ENCODE measurements at places on chromosomes 6 and 20.

DNA sequence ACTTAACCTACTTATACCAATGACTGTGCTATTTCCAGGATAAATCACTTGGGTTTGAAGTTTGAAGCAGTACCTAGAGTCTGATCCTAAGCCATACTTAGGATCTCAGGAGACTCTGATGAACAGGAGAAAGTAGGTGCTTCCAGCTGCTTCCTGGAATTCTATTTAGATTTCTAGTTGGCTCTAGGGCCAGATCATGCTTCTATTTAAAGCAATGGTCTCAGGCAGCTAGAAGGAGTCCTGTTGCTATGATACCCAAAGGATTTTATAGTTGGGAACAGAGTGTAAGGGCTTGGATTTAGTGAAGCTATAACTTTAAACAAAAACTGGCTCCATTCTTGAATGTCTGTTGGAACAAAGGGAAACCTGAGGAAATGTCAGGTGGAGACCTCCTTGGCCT, 52.4 kb upstream of the TINAG start:
- H3K27me3 ChIP-seq: no peaks in the 10 kb centered on the region
- H3K4me3 ChIP-seq: no peak overlapping the region
- H3K27ac ChIP-seq: no peak overlapping the region
- H3K4me1 ChIP-seq: no peaks in the 10 kb centered on the region
- H3K36me3 ChIP-seq: no peaks in the 10 kb centered on the region

GRCh38 chr20:60192326-60192725, 234.1 kb downstream of the CDH26 start:
- H3K4me1 ChIP-seq: no peaks in the 10 kb centered on the region
- DNase-seq: no peak
- H3K27me3 ChIP-seq: no peaks in the 10 kb centered on the region
- no peak overlapping the region for H3K4me3 ChIP-seq
- H3K36me3 ChIP-seq: no peaks in the 10 kb centered on the region

- no peaks in the 10 kb centered on the region for H3K27me3 ChIP-seq
- H3K4me3 ChIP-seq: no peak overlapping the region
- H3K36me3 ChIP-seq: no peaks in the 10 kb centered on the region
Measured at GRCh38 chr6:51398064-51398705, 579.5 kb downstream of the TFAP2B start.

- no peaks in the 10 kb centered on the region for H3K36me3 ChIP-seq
- peaks cover 9% of the 10 kb centered on the region for H3K27me3 ChIP-seq
- DNase-seq: no peak
- H3K4me3 ChIP-seq: no peak overlapping the region
Measured at GRCh38 chr6:40855168-40855880, 183.7 kb downstream of the UNC5CL start.

GRCh38 chr20:51540580-51540979, 1.9 kb downstream of the NFATC2 start:
- peak overlapping the region; percentile 97 for H3K27ac ChIP-seq
- peaks cover 12% of the 10 kb centered on the region for H3K27me3 ChIP-seq
- H3K4me1 ChIP-seq: peaks cover 59% of the 10 kb centered on the region
- peak overlapping the region; percentile 98 for H3K4me3 ChIP-seq
- DNase-seq: no peak

DNA sequence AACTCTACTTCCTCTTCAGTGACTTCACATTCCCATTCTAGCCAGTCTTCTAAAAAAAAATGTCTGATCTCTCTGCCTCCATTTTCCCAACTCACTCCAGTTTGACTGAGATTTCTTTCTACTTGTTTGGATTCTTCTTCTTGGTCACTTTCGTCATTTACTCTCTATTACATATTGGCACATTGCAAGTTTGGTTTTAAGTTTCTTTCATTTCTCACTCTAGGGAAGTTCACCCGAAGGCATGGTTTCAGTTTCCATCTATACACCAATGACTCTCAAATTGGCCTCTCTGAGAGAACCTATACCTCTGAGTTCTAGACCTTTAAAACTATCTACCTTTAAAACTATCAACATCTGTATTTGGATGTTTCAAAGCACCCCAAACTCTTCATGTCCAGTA, 51.3 kb downstream of the CD109 start:
- peaks cover 6% of the 10 kb centered on the region for H3K4me1 ChIP-seq
- peak; percentile 9 for DNase-seq
- peaks cover 4% of the 10 kb centered on the region for H3K36me3 ChIP-seq
- H3K27ac ChIP-seq: no peak overlapping the region

DNA sequence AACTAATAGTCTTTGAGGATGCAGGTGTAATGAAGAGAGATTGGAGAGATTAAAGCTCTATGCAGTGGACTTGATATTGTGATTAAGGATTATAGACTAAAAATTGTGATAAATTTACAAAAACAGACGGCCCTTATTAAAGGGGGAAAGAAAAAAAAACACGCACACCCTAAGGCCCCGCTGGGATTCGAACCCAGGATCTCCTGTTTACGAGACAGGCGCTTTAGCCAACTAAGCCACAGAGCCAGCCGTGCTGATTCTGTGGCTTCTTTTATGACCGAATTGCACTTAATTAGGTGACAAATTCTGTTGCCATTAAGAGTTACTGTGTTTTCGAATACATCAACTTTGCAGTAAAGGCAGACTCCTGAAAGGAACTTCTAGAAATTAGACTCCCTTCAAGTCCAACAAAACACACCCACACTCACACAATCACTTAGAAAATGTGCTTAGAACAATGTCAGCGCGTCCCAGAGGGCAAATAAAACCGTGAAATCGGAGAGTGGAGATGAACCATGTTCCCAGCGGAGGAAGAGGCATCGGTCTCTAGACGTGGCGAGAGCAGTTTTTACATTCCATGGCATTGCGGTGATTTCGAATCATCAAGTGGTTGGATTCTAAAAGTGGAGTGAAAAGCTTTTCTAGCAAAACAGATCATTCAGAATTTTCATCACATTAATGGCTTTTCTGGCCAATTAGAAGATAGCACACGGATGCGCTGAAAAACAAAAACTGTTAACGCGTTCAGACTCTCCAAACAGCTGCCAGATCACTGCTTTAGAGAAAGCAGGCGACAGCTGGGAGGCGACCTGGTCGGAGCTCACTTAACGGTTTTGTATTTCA, 122.6 kb downstream of the GPX5 start:
- DNase-seq: peak; percentile 50
- H3K4me3 ChIP-seq: peak overlapping the region; percentile 80
- peaks cover 51% of the 10 kb centered on the region for H3K27me3 ChIP-seq
- peak overlapping the region; percentile 6 for H3K27ac ChIP-seq

DNA sequence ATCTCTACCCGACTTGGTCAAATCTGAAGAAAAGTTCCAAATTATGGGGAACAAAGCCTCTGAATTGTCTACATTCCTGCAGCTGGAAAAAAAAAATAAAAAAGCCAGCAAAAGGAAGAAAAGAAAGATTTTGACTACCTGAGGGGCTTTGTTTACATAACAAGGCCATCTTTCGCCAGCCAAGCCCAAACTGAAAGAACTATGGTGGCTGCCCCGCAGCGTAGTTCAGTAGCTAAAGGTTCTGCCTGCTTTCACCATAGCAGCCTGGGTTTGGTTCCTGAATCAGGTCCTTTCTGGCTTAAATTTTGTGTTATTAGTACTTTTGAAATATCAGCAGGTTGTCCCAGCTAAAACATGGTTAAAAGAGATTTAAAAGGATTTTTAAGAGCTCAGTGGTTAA, 35.4 kb downstream of the ZNF133 start:
- no peak overlapping the region for H3K27ac ChIP-seq
- no peaks in the 10 kb centered on the region for H3K4me1 ChIP-seq
- H3K4me3 ChIP-seq: no peak overlapping the region
- H3K36me3 ChIP-seq: no peaks in the 10 kb centered on the region
- no peaks in the 10 kb centered on the region for H3K27me3 ChIP-seq

DNA sequence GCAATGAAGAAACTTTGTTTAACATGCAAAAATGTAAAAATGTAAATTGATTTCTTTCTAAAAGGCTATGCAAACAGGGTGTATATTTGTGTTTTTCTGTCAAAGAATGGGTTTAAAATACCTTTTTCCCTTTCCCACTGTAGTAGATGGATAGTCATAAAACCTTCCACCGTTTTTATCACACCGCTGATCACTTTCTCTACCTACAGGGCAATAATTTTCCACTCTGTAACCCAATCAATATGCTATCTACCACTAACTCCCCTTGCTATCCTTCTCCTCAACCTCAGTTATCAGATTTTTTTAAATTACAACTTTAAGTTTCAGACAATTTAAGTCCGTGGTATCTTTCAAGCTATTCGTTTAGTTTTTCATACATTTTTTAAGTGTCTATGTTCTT, 91.4 kb upstream of the ARID1B start:
- peak overlapping the region; percentile 94 for H3K27ac ChIP-seq
- no peak for DNase-seq
- no peaks in the 10 kb centered on the region for H3K27me3 ChIP-seq
- peaks cover 22% of the 10 kb centered on the region for H3K4me1 ChIP-seq
- no peaks in the 10 kb centered on the region for H3K36me3 ChIP-seq
- peak overlapping the region; percentile 76 for H3K4me3 ChIP-seq

DNA sequence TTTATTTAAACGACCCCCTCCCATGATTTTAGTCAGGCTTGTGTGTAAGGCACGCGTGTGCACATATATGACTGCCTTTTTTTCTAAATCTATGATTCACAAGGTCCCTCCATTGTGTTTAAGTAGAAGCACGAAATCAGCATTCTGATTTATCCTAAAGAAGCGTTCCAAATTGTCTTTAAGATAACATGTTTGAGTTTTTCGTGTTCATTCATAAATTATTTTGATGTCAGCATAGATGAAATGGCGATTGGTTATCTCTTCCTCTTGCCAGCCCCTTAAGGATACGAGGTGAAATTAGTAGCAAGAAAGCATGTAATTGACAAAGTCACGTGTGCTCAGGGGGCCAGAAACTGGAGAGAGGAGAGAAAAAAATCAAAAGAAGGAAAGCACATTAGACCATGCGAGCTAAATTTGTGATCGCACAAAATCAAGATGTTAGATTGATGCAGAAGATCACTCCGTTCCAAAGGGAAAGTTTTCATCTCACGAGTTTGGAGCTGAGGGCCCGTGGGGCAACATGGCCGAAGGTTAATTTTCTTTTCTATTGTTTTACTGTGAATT, at the start of gene LIN28B:
Gene LIN28B, plus strand, starts transcription at position 377 of the 564 bp plus-strand sequence. Its CDS starts 144 bp downstream, at position 521.
- no peak for DNase-seq
- H3K4me1 ChIP-seq: peaks cover 24% of the 10 kb centered on the region
- H3K36me3 ChIP-seq: peaks cover 5% of the 10 kb centered on the region
- no peak within 1 kb of the TSS for H3K27ac ChIP-seq
- H3K27me3 ChIP-seq: peaks cover 71% of the 10 kb centered on the region
- H3K4me3 ChIP-seq: no peak within 1 kb of the TSS

DNA sequence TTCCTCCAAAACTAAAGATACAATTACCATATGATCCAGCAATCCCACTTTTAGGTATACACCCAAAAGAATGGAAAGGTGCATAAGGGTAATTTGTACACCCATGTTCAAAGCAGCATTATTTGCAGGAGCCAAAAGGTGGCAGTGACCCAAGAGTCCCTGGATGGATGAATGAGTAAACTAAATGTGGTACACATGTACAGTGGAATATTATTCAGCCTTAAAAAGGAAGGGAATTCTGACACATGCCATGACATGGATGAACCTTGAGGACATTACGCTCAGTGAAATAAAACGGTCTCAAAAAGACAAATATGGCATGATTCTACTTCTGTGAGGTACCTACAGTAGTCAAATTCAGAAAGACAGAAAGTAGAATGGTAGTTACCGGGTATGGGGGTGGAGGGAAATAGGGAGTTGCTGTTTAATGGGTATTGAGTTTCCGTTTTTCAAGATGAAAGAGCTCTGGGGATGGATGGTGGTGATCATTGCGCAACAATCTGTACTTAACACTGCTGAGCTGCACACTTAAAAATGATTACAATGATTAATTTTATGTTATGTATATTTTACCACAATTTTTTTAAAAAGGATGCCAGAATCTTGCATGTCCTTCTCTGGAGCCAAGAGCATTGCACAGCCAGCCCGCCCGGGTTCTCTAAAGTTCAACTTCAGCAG, 518.9 kb upstream of the JARID2 start:
- no peaks in the 10 kb centered on the region for H3K27me3 ChIP-seq
- no peak overlapping the region for H3K4me3 ChIP-seq

DNA sequence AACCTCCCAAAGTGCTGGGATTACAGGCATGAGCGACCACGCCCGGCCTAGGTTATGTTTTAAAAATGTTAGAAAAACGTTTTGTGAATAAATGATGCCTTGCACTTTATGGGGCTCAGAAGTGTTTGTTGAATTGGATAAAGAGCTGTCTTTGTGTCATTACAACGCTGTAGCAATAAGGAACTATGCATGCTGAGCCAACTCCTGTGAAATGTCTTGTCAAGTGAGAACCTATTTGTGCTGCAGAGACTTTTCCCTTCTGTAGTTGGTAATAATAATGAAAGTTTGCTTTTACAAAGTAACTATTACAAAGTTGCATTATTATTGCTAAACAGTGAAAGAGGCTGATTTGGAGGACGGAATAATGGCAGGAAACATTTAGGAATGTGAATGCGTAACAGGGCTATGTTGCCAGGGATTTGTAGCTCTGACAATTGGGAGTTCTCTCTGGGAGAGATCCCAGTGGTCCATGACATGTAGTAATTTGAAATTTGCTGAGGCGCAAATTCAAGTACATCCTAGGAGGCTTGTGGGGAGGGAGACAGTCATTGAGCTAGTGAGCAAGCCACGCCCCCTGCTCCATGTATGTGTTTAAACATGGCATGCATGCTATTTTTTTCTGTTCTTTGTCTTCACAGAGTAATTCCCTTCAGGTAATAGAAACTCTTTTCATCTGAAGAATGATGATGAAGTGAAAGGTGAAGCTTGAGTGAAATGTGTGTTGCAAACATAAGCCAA, 16.8 kb upstream of the BICRAL start:
- DNase-seq: no peak
- no peak overlapping the region for H3K4me3 ChIP-seq
- H3K36me3 ChIP-seq: peaks cover 26% of the 10 kb centered on the region
- H3K27ac ChIP-seq: no peak overlapping the region
- no peaks in the 10 kb centered on the region for H3K27me3 ChIP-seq

DNA sequence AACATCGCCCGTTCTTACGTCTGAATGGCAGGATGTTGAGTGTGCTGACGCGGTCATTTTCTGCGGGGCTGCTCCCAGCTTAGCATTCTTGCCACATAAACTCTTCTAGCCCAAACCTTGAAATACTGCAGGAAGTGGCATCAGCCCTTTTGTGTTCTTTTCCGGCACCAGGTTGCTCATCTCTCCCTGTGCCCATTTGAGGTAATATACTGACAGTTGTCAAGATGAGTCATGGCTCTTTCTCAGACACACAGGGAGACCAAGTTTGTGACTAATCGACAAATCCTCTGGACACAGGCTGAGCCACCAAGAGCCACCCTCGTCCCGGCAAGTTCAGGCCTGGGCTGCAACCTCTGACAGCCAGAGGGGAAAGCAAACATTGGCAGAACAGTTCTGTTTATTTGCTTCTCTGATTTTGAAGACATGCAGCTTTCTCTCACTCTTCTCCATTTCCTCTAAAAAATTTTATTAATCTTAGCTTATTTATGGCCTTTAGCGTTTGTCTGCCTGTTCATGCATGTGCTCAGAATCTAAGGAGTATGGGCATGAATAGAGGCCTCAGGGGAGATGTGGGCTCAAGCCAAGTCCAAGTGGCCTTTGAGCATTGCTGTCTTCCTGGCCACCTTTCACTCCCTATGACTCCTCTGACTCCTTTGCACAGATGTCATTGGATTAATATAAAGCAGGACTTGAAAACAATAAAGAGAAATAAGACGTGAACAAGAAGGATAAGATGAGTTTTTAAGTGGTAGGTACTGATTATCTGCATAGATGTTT, 328.2 kb upstream of the JAG1 start:
- no peaks in the 10 kb centered on the region for H3K4me1 ChIP-seq
- H3K4me3 ChIP-seq: no peak overlapping the region
- DNase-seq: no peak
- H3K36me3 ChIP-seq: no peaks in the 10 kb centered on the region
- no peaks in the 10 kb centered on the region for H3K27me3 ChIP-seq
- H3K27ac ChIP-seq: no peak overlapping the region
